Activated T-cell treated with anti-CD3 and anti-CD28 coated beads for 48 hours (primary cell): ENCODE measurements at places on chromosomes 2 and 18.

- no peak for DNase-seq
Measured at GRCh38 chr18:28729321-28729720, 552.4 kb upstream of the CDH2 start.

- DNase-seq, result no peak
Measured at GRCh38 chr2:128681507-128681906, 362.8 kb upstream of the HS6ST1 start.

- DNase-seq, result no peak
Measured at GRCh38 chr18:50722311-50722710, 97.5 kb downstream of the MRO start.

- no peak for DNase-seq
Measured at GRCh38 chr18:74766251-74766650, 168.6 kb downstream of the ZNF407 start.

DNA sequence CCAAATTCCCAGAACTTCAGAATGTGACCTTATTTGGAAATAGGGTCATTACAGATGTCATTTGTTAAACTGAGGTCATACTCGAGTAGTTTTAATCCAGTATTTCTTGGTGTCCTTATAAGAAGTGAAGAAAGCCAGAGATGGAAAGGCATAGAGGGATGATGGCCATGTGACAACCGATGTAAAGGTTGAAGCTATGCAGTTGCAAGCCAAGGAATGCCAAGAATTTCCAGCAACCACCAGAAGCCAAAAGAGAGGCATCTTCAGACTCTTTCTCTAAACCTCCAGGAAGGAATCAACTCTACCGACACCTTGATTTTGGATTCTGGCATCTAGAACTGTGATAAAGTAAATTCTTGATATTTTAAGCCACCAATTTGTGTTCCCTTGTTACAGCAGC is 242.2 kb downstream of the CDH20 start:
- no peak for DNase-seq

DNA sequence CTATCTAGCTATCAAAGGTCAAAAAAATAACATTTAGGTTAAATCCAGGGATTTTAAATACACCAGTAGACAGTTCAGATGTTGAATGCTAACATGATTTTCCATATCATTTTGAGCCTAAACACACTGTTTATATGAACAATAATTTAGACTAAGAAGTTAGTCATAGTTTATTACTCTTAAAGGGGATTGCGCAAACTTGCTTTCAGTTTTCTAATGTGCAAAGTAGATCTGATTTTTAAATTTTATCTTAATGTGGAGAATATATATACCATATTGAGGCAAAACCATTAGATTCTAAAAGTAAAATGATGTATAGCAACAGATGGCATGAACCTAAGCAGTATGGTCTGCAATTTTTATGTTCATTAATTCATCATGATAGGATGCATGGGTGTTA is 76.6 kb downstream of the CDH7 start:
- DNase-seq, result no peak

DNA sequence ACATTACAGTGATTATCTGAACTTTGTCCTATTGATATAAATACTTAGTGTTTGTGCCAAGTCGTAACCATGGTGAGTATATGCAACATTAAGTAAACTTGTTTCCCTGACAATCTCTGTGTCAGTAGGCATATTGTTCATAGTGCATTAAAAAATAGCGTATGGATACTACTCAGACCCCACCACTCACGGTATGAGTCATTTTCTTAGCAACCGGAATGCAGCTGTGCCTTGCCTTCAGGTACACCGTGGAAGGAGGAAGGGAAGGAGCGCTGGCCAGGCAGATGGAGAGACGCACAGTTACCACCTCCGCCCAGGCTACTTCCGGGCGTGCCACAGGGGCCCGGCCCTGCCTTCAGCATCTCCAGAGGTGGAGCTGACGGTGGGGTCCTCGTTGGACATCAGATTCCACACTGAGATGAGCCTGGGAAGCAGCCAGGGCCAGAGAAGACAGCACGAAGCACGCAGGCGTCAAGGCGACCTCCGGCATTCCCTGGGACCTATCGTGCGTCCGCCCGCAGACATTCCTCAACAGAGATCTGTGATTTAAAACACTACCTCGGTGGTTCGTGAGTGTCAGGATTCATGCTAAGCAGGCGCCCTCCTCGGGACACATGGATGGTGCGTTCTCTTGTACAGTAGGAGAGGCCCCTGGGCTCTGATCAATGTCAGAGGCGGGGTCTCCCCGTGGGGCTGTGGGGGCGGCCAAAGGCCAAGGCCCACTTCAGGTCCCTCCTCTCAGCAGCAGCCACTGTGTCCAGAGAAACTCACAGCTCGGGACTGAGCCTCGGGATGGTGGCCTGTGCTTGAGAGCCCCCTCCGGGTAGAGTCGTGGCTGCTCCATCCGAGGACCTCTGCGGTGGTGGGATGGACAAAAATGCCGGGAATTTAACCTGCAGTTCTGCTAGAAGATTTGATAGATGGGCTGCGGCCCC is 82.2 kb upstream of the HDAC4 start:
- no peak for DNase-seq

DNA sequence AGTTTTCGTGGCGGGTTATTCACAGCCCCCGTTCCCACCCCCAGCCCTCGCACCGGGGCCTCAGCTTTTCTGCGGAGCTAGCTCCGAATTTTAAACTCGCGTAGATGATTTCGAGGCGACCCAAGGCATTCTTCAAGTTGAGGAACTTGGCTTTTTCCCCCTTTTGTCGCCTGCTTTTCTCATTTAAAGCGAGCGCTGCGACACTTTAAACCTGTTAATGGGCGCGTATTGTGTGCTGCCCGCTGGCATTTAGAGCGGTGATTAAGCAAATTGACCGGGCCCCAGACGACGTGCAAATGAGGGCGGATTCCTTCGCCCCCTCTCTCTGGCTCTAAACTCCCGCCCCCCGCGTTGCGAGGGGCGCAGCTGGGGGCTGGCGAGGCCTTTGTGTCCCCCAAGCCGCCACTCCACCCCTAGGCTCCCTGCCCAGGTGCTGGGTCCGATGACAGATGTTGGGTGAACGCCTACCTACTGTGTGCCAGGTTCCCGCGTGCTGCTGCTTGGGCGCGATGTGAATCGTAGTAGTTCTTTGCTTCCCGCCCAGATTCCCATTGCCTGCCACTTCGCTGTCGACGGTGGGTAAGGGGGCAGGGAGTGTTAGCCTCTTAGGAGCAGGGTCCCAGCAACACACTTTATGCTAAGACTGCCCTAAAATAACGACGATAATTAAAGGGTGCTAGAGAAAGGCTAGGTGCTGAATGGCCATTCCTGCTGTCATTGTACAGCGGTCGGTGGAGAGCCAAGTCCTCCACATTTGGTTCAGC is 1.9 kb downstream of the TCF7L1 start:
- DNase-seq, result no peak

GRCh38 chr2:57981083-57981768 is 65.4 kb upstream of the VRK2 start:
- DNase-seq, result no peak

DNA sequence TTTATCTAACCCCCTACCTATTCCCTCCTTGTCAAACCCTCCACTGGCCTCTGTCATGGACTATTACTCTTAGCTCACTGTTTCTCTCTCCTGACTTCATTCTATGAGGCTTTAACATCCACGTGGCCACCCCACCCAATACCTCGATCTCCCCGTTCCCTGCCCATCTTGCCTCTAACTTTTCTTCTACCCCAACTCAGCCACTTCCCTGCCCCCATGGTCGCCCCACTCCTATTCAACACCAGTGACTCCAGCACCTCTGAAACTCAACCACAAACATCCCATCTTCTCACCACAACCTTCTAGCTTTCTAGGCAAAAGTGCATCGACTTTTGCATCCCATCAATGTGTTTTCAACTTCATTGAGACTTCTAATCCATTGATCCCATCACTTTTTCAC is 94.2 kb upstream of the EPAS1 start:
- DNase-seq, result no peak

DNA sequence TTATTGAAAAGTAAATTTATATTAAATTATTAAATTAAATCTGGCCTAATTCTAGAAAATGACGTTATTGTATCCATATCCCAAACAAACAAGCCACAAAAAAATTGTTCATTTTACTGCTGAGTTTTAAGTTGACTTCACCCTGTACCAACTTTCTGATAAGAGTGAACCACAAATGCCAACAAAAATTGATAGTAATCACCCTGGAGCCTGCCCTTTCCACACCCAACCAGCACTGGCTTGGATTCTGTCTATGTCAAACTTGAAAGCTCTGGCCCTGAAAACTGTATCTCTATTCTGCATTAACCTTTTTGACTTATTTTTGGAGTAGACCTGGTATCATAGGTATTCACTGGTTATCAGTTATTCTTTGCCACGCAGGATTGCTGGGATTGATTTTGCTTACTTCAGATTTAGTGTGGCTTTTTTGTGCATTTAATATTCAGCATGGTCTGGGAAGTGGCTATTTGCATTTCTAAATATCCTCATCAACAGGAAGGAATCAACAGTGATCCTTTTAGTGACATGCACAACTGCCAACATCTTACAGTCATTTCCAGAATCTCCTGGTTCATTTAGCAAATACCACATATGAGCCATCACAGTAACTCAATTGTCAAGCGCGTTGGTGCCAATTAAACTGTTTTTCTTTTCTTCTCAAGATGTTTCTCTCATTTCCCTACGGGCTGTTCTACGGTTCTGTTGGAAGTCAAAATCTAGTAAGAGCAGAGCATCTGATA is 11.4 kb upstream of the SRBD1 start:
- no peak for DNase-seq

DNA sequence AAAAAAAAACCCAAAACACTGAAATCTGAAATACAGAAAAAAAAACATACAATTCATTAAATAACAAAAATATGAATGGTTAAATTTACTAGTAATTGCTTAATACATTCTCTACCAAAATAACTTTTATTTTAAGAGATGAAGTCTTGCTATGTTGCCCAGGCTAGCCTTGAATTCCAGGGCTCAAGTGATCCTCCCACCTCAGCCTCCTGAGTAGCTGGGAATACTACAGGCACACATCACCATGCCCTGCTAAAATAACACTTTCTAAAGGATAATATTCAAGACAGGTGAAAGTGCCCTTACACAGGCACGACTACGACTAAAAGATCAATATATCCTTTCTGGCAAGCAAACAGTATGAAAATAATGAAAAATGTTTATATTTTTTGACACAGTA is 9.5 kb downstream of the USP34 start:
- DNase-seq, result no peak

- DNase-seq, result no peak
Measured at GRCh38 chr2:157194844-157195243, 62.7 kb upstream of the GALNT5 start.

GRCh38 chr2:240630771-240631547 is 5.7 kb downstream of the GPR35 start:
- no peak for DNase-seq

DNA sequence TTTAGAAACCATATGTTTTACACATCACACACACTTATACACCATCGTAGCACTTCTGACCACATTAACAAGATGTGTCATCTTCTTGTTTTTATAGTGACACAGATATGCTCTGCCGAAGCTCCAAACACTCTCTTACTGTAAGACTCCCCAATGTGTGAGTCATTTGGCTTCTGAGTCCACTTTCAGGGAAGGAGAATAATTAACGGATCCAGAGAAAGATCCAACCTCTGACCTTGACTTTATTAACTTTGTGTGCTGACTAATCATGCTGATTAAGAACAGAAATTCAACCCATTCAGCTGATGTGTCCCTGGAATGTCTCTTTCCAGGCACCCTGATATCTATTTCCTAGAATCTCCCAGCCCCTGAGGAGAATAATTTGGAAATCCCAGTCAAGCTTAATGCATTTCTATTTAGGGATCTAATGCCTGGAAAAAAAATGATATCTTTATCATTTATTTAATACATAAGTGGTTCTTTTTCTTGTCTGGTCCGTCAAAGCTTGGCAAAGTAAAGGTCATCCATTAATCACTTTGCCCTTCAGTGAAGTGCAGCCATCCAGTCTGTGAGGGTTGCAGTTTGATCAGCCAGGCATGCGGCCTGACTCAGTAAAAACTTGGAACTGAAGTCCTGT is 615.8 kb upstream of the SYT4 start:
- no peak for DNase-seq

- DNase-seq, result no peak
Measured at GRCh38 chr2:162538967-162539366, 195.0 kb downstream of the GCA start.

DNA sequence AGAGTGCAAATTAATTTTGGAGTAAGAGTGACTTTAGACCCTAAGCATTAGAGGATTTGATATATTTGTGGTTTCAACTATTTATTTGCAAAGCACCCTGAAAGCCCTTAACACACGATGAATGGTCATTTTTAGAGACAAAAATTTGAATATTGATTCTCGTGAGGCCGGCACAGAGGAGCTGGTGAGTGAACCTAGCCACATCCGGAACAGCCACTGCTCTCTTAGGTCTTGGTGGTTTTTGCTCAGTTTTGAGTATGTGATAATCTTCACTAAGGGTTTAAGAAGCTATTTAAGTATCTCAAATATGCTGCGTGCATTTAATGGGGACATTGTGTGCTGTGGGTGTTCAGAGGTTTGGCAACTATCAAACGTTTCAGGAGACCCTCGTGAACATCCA is 204.8 kb downstream of the TSN start:
- no peak for DNase-seq

- no peak for DNase-seq
Measured at GRCh38 chr2:241157841-241158545, 7.7 kb downstream of the PPP1R7 start.

- no peak for DNase-seq
Measured at GRCh38 chr2:187475499-187476248, 27.6 kb upstream of the CALCRL start.

DNA sequence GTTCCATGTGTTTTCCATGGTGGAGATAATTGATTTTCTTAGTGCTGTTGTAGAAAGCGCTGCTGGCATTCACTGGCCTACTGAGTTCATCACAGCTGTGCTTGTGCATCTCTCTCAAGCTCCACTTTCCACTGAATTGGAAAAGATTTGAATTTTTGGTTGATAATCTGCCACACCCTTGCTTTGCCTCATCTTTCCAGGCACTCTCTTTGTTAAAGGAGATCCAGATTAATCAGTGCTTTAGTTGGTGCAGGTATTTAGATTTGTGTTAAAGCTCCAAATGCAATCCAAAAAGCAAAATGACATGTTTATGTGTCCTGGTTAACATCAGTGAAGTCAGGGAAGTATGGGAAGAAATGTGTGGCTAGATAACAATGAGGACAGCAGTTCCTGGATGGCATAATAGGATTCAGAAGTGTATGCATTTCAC is 2.7 kb upstream of the COL3A1 start:
- DNase-seq, result no peak

DNA sequence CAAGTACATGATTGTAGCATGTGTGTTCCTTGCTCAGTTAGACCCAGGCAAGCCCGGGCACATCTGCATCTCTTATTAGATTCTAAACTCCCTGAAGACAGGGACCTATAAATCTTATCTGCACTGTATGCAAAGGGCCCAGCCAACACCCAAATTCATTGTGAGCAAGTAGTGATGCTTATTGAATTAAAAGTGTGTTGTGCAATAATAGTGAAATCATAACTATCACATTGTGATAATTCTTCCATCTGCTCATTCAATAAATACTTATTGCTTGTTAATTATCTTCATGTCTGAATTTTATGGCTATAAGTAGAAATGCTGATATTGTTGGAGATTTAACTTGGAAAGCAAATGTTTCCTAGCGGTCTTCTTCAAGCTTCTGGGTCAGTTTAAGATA is 387.5 kb downstream of the SLC4A3 start:
- DNase-seq, result no peak
